Purkinje cell (primary cell): ENCODE measurements at places on chromosomes 6 and 20. TPM values are rescaled to one million over a fixed set of nuclear protein-coding genes. Genes with fewer than 3 reads are reported as not detected.

CST5 gene
- polyA plus RNA-seq = not detected in 2 replicates

OR2J3 gene
- polyA plus RNA-seq = not detected in 2 replicates

CALHM4 gene
- polyA plus RNA-seq = not detected in 2 replicates

PI16 gene
- not detected in 2 replicates for polyA plus RNA-seq

RIMS4 gene
- polyA plus RNA-seq = 0.04 and 0.19 TPM in 2 replicates

SLCO4A1 gene
- 10.3 and 18.2 TPM in 2 replicates for polyA plus RNA-seq

GSTA3 gene
- polyA plus RNA-seq = not detected in 2 replicates

NOX3 gene
- 2.4 TPM in 1 of 2 replicates, not detected in the other for polyA plus RNA-seq

CD109 gene
- polyA plus RNA-seq = 0.51 TPM in 1 of 2 replicates, not detected in the other

VIP gene
- not detected in 2 replicates for polyA plus RNA-seq

DYNLT2 gene
- 2.8 and 4.0 TPM in 2 replicates for polyA plus RNA-seq

ZNF391 gene
- polyA plus RNA-seq = 1.9 and 2.1 TPM in 2 replicates

ANKRD66 gene
- not detected in 2 replicates for polyA plus RNA-seq

PDYN gene
- polyA plus RNA-seq = 0.82 TPM in 1 of 2 replicates, not detected in the other

HLA-DPB1 gene
- 112 and 120 TPM in 2 replicates for polyA plus RNA-seq

DNMT3B gene
- not detected in 2 replicates for polyA plus RNA-seq

WFDC10B gene
- polyA plus RNA-seq = not detected in 2 replicates

SLC32A1 gene
- 15.8 and 29.4 TPM in 2 replicates for polyA plus RNA-seq

ECI2 gene
- 22.9 and 31.6 TPM in 2 replicates for polyA plus RNA-seq

LRRN4 gene
- not detected in 2 replicates for polyA plus RNA-seq

RIN2 gene
- 5.1 and 8.2 TPM in 2 replicates for polyA plus RNA-seq

FUCA2 gene
- 33.7 and 40.3 TPM in 2 replicates for polyA plus RNA-seq

PAX1 gene
- polyA plus RNA-seq = not detected in 2 replicates

PLCB4 gene
- 53.1 and 75.2 TPM in 2 replicates for polyA plus RNA-seq

EDN3 gene
- polyA plus RNA-seq = 0.63 TPM in 1 of 2 replicates, not detected in the other
